ENCODE measurements at places on chromosomes 5 and 9.

DNA sequence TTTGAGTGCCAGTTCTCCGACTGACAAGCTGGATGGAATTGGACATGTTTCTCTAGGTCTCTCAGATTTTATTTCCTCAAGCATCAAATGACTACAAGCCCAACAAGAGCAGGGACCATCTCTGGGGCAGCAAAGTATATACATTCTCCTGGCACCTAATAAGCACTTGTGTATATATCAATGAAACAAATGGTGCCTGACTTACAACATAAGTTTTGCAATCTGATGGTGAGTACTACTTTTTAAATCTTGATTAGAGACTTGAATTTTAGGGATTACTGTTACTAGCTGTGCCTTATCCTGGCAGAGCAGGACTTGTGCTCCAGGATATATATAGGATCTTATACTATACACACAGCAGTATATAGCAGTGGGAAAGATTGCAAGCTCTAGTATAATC lies 8.8 kb upstream of the ABLIM3 start:
- H3K27ac ChIP-seq, result no peak overlapping the region
- H3K27me3 ChIP-seq, result peaks cover 23% of the 10 kb centered on the region
- H3K4me3 ChIP-seq, result no peak overlapping the region
- H3K4me1 ChIP-seq, result no peaks in the 10 kb centered on the region

GRCh38 chr5:179904463-179905160 lies 3.1 kb downstream of the TBC1D9B start:
- no peak overlapping the region for H3K4me3 ChIP-seq
- no peak for DNase-seq
- H3K27me3 ChIP-seq, result peaks cover 3% of the 10 kb centered on the region
- no peak overlapping the region for H3K27ac ChIP-seq
- peaks cover 13% of the 10 kb centered on the region for H3K36me3 ChIP-seq

GRCh38 chr5:65480306-65480865 lies 1.3 kb downstream of the ADAMTS6 start:
- no peak overlapping the region for H3K4me3 ChIP-seq
- H3K36me3 ChIP-seq, result no peaks in the 10 kb centered on the region
- DNase-seq, result peak; percentile 36
- H3K27me3 ChIP-seq, result peaks cover 8% of the 10 kb centered on the region

DNA sequence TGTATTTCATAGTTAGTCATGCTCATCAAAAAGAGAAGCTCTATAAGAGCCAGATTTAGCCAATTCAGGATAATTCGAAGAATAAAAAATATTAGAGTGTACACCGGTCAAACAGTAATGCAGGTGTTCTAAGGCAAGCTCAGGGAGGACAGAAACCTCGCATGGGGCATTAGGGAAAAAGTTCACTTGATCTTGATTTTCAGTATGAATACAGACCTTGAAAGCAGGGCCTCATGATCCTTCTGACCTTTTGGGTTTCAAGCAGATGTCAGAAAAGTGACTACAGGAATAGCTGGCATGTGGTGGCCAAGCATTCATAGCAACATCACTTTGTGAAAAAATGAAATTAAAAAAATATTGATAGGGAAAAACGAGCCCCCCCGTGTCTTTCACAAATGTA lies 394.9 kb downstream of the KIF4B start:
- H3K36me3 ChIP-seq, result no peaks in the 10 kb centered on the region
- H3K27ac ChIP-seq, result no peak overlapping the region
- no peak for DNase-seq
- H3K27me3 ChIP-seq, result no peaks in the 10 kb centered on the region

- no peaks in the 10 kb centered on the region for H3K27me3 ChIP-seq
- peaks cover 11% of the 10 kb centered on the region for H3K4me1 ChIP-seq
- H3K4me3 ChIP-seq, result no peak overlapping the region
- H3K36me3 ChIP-seq, result peaks cover 2% of the 10 kb centered on the region
- H3K27ac ChIP-seq, result no peak overlapping the region
Observed at GRCh38 chr9:5593904-5594303, 35.0 kb upstream of the RIC1 start.

DNA sequence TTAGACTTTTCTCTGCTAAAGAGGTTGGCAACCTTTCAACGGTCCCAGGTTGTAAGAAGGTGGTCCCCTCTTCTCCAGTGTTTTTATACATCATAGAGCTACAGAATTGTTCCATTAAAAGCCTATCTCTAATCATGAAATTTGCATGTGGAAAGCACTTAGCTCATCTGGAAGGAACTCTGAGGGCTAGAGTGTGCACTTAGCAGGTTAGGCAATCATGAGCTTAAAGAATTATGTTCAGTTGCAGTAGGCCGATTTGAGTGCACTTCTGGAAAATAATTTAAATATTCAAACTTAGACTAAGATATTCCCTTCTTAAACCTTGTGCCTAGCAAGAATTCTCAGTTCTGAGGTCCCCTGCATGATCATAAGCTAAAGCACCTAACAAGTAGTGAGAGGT lies 468.7 kb downstream of the SPATA31D1 start:
- H3K4me3 ChIP-seq, result no peak overlapping the region
- H3K27me3 ChIP-seq, result no peaks in the 10 kb centered on the region
- no peaks in the 10 kb centered on the region for H3K4me1 ChIP-seq
- no peaks in the 10 kb centered on the region for H3K36me3 ChIP-seq
- H3K27ac ChIP-seq, result no peak overlapping the region

- H3K27me3 ChIP-seq, result peaks cover 9% of the 10 kb centered on the region
- H3K4me1 ChIP-seq, result no peaks in the 10 kb centered on the region
- no peak overlapping the region for H3K4me3 ChIP-seq
- no peak for DNase-seq
- H3K36me3 ChIP-seq, result no peaks in the 10 kb centered on the region
- H3K27ac ChIP-seq, result no peak overlapping the region
Observed at GRCh38 chr5:133205204-133205603, 153.4 kb downstream of the HSPA4 start.

- DNase-seq, result no peak
- no peak overlapping the region for H3K27ac ChIP-seq
- no peaks in the 10 kb centered on the region for H3K4me1 ChIP-seq
- no peak overlapping the region for H3K4me3 ChIP-seq
- H3K36me3 ChIP-seq, result no peaks in the 10 kb centered on the region
Observed at GRCh38 chr9:99607842-99608448, 213.7 kb upstream of the NR4A3 start.

GRCh38 chr9:123401879-123402513 lies 46.0 kb downstream of the CRB2 start:
- no peaks in the 10 kb centered on the region for H3K4me1 ChIP-seq
- no peak overlapping the region for H3K4me3 ChIP-seq
- H3K36me3 ChIP-seq, result no peaks in the 10 kb centered on the region

- H3K27me3 ChIP-seq, result no peaks in the 10 kb centered on the region
- H3K4me3 ChIP-seq, result no peak overlapping the region
- no peak for DNase-seq
- no peaks in the 10 kb centered on the region for H3K4me1 ChIP-seq
Observed at GRCh38 chr5:128121651-128122050, 38.1 kb downstream of the SLC12A2 start.

DNA sequence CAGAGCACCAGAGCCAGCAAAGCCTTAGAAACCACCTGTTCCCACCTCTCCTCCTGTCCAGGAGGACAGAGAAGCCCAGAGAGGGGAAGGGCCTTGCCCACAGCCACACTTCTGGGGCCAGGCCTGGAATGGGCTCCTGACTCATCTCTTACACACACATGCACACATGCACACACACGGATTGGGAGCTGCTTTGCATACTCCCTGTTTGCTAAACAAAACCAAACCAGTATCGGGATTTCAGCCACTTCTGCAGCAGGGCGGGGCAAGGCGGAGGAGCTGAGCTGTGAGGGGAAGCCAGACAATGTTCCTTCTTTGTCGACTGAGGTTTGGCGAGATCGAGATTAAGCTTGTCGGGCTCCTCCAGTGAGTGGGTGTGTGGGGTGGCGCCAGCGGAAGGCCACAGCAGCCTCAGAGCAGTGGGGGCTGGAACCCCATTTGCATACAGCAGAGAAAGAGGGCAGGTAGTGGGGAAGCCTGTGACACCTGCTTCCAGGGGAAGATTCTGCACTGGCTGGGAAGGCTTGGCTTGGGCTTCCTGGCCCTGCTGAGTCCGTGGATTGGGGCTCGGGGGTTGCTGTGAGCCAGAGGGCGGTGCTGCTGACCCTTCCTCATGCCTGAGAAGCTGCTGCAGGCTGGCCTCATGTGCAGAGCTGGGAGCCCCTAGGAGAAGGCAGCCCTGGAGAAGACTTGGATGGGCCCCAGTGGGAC lies 16.1 kb downstream of the GFI1B start:
- no peak overlapping the region for H3K27ac ChIP-seq
- peaks cover 65% of the 10 kb centered on the region for H3K27me3 ChIP-seq
- H3K36me3 ChIP-seq, result no peaks in the 10 kb centered on the region
- no peak overlapping the region for H3K4me3 ChIP-seq

DNA sequence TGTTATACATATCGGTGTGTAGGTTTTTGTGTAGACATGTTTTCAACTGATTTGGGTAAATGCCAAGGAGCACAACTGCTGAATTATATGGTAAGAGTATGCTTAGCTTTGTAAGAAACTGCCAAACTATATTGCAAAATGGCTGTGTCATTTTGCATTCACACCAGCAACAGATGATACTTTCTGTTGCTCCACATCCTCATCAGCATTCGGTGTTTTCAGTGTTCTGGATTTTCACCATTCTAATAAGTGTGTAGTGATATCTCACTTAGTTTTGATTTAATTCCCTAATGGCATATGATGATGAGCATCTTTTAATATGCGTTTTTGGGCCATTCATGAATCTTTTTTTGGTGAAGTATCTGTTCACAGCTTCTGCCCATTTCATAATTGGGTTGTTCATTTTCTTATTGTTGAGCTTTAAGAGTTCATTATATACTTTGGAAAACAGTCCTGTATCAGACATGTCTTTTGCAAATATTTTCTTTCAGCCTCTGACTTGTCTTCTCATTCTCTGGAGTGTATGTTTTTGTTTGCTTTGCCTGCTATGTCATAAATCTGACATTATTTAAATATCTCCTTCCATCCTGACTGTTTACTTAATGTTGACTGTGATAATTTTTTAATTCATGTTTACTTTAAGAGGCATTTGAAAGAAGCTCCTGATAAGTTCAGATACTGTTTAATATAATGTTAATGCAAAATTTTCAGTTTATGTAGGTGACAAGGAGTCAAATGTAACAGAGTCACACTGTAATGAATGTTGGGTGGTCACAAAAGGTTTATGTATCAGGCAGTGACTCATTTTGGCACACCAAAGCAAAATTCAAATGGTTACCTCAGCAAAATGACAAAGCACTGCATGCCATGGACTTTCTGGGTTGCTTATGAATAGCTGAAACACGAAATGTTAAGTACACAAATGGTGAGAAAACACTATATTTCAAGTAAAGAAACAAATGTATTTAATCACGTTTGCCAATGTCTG lies 181.1 kb upstream of the DAB2 start:
- no peaks in the 10 kb centered on the region for H3K36me3 ChIP-seq
- H3K27ac ChIP-seq, result no peak overlapping the region
- no peaks in the 10 kb centered on the region for H3K27me3 ChIP-seq
- no peak for DNase-seq
- no peak overlapping the region for H3K4me3 ChIP-seq
- no peaks in the 10 kb centered on the region for H3K4me1 ChIP-seq

GRCh38 chr9:13688990-13689600 lies 409.6 kb upstream of the MPDZ start:
- no peak overlapping the region for H3K4me3 ChIP-seq
- no peak for DNase-seq
- H3K36me3 ChIP-seq, result no peaks in the 10 kb centered on the region
- no peaks in the 10 kb centered on the region for H3K27me3 ChIP-seq
- no peak overlapping the region for H3K27ac ChIP-seq

DNA sequence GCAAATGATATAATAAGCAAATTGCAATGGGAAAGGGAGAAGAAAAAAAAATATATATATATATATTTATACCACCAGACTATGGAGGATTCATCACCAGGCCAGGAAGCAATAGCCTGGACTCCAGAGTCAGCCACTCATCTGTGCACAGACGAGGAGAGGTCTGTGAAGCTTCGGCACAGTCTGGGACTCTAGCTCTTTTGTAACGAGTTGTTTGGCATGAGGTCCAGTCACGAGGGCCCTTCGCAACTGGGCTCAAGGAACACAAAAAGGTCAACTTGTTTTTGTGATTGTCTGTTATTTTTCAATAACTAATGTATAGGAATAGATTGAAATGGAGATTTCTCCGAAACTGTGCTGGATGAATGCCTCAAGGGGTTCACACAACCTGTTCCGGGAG lies 14.7 kb upstream of the FGF1 start:
- no peaks in the 10 kb centered on the region for H3K36me3 ChIP-seq
- H3K4me3 ChIP-seq, result no peak overlapping the region
- DNase-seq, result no peak
- H3K27ac ChIP-seq, result no peak overlapping the region
- no peaks in the 10 kb centered on the region for H3K4me1 ChIP-seq
- peaks cover 26% of the 10 kb centered on the region for H3K27me3 ChIP-seq

DNA sequence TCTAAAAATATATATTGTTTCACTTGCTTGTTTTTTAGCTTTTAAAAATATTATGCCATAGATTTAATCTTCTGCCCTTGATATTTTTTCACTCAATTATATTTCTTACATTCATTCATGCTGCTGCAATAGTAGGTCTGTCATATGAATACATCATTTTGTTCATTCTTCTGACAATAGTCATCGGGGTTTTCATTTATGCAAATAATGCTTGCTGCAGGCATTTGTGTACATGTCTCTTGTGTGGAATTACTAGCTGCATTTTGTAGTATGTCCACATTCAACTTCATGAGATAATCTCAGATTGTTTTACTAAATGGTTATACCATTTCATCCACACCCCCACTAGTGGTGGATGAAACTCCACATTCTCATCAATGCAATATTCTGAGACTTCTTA lies 5.3 kb upstream of the PLPP1 start:
- H3K4me3 ChIP-seq, result peak overlapping the region; percentile 1
- DNase-seq, result no peak
- peak overlapping the region; percentile 90 for H3K27ac ChIP-seq
- no peaks in the 10 kb centered on the region for H3K27me3 ChIP-seq

DNA sequence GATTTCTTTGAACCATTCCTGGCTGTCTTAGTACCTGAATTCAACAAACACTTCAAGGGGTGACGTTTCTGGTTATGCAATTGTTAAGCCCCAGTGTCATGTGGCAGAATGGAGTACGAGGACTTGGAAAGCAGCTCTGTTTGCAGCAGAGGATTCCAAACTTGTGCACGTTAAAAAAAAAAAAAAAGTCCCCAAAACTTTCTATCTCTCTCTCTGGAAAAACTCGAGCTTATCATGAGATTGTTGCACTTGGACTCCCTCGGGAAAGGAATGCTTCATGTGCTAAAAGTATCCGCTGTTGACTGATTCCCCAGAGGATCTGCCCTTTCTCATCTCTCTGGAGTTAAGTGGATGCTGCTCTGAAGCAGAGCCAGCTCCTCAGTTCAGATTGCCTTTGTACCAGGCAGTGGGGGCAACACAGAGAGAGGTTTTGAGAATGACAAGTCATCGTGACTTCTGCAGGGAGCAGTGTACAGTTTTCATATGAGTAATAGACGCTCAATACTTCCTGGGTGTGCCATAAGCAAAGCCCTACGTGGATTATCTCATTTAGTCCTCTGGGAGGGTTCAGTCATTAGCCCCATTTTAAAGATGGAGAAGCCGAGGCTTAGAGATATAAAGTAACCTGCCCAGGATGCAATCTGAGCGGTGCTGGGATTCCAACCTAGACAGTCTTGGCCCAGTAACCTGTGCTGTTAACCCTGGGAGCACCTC lies 28.1 kb downstream of the TMOD1 start:
- H3K4me3 ChIP-seq, result no peak overlapping the region
- H3K4me1 ChIP-seq, result peaks cover 7% of the 10 kb centered on the region
- no peak overlapping the region for H3K27ac ChIP-seq
- DNase-seq, result no peak

Measured in activated naive CD4-positive, alpha-beta T cell treated with anti-CD3 and anti-CD28 coated beads, Interleukin-2, amount 10 ng/mL, durations not matched to agents 7 days and 5 days (primary cell).